ENCODE measurements at places on chromosomes 16 and 17. TPM values are rescaled to one million over a fixed set of nuclear protein-coding genes. Genes with fewer than 3 reads are reported as not detected.

The SHISA6 gene
- total RNA-seq = not detected

The ZSCAN10 gene
- under 0.01 TPM for total RNA-seq

The SPAG9 gene
- 94.6 TPM for total RNA-seq

The CMTM1 gene
- 3.9 TPM for total RNA-seq

DNA sequence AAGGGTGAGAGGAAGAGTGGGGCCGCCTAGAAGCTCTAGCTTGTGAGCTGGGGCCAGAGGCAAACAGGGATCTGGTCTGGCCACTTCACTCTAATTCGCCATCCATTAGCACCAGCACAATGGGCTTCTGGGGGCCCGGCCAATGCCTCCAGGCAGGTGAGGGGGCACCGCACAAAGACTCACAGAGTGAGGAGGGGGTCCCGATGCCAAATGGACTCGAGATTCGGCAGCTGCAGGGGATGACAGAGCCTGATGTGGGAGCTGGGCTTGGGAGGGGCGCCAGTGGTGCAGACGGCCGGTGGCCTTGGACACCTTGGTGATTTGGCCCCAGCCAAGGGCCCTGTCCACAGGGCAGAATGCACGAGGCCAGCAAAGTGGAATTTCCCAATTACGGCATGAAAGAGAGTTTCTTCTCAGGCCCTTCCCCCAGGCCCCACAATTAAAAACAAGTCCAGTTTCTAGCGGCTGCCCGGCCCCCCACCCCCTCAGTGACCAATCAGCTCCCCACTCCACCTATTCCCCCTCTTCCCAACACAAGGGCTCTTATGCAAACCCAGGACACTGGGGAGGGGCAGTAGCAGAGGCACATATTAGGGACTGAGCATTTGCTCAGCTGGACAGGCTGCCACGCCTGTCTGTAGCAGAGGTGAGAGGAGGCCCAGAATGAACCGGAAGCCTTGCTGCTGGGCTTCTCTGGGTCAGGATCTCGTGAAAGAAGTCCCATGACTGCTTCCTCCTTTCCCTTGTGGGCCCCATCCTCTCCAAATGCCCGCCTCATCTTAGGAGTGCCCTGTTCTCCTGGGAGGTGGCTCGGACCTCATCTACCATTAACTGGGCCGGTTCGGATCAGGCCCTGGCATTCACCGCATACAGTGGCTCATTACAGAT is 39.4 kb upstream of the MTSS2 start:
- peak; percentile 67 for DNase-seq

GRCh38 chr16:610513-611381 is 20.0 kb upstream of the WFIKKN1 start:
- DNase-seq = no peak
